ENCODE measurements at places on chromosomes 6 and 20.

DNA sequence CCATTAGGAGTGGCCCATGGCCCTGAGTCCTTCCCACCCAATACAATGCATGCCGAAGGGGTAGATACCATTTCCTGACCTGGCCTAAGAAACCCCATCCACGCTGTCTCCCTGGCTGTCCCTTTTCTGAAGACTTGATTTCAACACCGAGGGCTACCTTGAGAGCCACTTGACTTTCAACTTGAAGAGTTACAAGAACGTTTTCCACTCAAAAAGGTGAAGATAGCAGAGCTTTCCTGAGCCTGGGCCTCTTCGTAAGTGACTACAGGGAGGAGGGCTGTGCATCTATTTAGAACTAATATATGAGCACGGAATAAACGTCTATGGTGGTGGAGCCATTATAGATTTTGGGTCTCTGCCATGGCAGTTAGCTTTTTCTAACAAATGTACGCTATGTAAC lies 14.4 kb upstream of the PPP1R14C start:
- no peak for DNase-seq

GRCh38 chr20:37622728-37623127 lies 71.1 kb upstream of the CTNNBL1 start:
- no peak for DNase-seq

DNA sequence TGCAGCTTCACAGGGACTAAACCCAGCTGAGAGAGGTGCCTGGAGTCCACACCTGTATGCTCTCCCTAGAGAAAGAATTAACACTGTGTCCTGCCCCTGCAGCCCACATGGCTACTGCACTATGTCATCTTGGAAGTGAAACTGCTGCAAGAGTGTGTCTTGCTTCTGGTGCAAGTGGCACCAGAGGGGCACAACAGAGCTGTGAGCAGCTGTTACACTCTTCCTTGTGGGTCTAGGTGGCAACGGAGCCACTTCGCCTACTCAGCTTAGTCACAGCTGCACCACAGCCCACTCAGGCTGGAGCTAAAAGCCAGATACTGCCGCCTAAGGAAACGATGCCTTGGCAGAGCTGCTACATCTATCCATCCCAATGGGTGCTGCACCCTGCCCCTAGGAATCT lies 391.4 kb downstream of the COL12A1 start:
- no peak for DNase-seq

- no peak for DNase-seq
These were observed 106.7 kb downstream of the SLX4IP start for GRCh38 chr20:10541668-10542411.

DNA sequence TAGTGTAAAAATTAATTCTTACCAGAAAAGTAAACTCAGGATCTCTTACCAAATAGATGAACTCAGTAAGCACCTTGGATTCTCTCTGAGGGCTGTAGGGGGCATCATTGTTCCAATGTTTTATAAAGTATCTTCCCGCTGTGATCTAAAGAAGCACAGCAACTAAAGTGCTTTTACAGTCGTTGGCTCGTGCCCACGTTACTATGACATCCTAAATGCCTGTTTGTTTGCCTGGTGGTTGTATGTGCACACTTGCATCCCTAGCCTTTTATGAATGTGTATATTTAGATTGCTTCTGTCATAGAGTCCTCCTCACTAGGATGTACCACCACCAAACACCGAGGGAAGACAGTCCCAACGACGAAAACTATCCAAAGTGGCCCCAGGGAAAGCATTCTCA lies 34.5 kb downstream of the SLX4IP start:
- peak; percentile 49 for DNase-seq
